ENCODE measurements at places on chromosomes 3 and 15.

DNA sequence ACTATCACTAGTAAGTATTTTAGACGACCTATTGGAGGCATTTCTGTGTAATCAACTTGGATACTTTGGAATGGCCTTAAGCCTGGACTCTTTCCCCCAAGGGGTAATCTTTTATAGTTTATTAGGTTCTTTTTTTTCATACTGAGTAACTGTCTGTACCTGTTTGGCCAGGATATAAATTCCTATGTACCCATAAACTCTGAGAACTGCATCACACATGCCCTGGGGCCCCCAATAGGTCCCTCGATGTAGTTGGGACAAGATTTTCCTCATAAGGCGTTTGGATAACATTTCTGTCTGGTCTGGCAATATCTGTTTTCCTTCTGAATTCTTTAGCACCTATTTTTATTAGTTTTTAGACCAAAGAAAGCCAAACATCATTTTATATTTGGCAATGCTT is 86.4 kb upstream of the WNT7A start:
- DNase-seq = no peak

- DNase-seq = peak; percentile 16
Observed at GRCh38 chr3:196454935-196455334, 22.7 kb upstream of the UBXN7 start.

GRCh38 chr3:101150504-101150903 is 157.3 kb upstream of the ABI3BP start:
- DNase-seq = no peak

- DNase-seq = no peak
Observed at GRCh38 chr15:60795889-60796288, 316.9 kb upstream of the ICE2 start.

GRCh38 chr3:182959474-182960350 is 20.6 kb downstream of the DCUN1D1 start:
- DNase-seq = no peak

DNA sequence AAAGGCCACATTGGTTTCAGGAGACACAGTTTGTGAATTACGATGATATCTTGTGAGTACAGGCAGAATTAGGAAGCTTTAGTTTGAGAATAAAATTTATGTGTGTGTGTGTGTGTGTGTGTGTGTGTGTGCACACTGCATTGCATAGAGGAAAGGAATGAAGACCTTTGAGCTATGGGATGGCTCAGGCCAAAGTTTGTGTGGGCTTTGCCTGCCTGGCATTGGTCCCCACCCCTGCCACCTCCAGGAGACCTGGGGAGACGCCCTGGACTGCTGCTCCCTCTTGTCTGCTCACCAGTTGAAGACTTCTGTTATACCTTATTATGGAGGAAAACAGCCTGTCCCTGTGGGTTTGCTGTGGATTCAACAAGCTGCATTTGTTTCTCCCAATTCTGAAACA is 37.2 kb downstream of the TIGIT start:
- no peak for DNase-seq

- DNase-seq = peak; percentile 47
Observed at GRCh38 chr3:186746008-186746407, 28.8 kb downstream of the KNG1 start.

- no peak for DNase-seq
Observed at GRCh38 chr3:86954747-86955146, 36.2 kb downstream of the VGLL3 start.

DNA sequence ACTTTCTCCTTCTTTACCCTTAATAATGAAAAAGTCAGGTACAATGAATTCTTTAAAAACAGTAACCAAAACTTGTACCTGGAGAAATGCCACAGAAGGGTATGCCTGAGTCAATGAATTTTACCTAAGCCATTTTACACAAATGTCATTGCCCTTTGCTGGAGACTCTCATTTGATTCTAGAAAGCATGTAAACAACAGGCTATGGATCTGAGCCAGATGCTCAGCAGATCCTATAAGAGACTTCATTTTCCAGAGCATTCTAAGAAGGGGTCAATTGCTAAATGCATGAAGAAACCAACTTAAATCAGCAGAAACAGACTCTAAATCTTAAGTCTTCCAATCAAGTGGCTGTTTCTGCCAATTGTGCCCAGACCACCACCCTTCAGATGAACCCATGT is 83.8 kb upstream of the GALNT15 start:
- no peak for DNase-seq

- peak; percentile 44 for DNase-seq
Observed at GRCh38 chr3:149585401-149585726, 72.5 kb downstream of the WWTR1 start.

DNA sequence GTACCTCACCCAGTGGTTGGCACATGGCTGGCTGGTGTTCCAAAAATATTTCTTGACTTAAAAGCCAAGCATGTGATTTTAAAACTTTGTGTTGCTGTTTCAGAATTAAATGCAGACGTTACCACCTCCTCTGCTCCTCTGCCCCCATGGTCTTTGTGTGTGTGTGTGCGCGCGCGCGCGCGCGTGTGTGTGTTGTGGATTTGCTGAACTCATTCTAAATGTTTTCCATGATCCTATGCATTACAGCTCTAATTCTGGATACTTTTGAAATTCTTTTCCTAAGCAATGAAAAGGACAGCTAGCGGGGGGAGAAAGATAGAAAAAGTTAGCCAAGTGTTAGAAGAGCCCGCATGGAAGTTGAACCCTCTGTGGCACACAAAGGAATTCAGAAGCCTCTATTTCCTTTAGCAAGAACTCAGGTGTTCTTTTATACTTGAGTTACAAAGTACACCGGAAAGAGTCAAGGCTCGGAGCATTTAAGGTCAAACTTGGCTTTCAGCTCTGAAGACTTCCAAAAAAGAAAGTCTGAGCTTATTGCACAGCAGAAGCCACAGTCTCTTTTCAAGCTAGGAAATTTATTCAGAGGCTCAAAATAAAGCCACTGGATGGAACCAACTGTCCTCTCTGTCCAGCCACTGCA is 350.5 kb upstream of the TBL1XR1 start:
- DNase-seq = no peak

DNA sequence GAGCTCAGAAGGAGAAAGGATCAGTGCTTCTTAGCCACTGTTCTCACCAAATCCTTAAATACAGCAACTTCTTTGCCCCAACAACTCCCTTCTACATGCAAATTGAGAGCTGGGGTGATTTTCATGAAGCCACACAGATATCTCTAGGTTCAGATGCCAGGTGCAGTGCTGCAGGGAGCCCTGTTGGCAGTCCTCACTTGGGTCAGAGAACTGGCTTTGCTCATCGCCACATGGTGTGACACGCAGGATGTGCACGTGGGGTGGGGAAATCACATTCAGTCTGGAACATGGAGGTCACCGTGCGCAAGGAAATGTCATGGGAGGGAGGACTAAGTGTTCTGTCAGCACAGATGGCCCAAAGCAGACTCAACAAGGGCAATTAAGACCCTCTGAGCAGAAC is 103.8 kb downstream of the WDR76 start:
- DNase-seq = no peak

- no peak for DNase-seq
Observed at GRCh38 chr3:63202529-63202928, 75.6 kb upstream of the SYNPR start.

DNA sequence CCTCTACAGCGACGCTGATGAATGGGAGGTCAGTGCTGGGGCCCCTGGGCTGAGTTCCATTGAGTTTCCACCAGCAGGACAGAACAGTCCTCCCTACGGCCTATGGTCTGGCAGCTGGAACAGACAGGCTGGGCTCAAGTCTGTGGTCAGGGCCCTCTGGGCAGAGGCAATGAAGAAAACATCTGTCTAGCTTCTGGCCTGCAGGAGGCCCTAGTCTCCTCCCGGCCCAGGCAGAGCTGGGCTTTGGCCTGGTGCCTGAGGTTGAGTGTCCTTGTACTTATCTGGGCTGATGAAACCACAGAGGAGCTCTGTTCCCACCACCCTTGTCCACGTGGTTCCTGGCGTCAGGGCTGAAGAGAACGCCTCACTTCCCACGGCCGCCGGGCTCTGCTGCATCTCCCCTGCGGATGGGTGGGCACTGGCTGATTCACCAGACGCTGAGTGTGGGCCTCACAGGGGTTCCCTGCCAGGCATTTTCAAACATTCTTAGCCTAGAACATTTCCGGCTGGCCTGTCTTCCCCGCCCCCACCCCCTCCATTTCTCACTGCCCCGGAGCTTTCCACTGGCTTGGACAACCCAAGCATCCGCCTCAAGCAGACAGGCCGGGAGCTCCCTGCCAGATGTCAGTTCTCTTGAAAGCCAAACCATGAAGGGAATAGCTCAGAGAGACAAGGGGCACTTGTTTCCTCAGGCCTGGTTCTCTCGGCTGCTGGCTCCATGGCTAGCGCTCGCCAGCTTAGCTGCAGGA is 20.3 kb downstream of the PPCDC start:
- no peak for DNase-seq

DNA sequence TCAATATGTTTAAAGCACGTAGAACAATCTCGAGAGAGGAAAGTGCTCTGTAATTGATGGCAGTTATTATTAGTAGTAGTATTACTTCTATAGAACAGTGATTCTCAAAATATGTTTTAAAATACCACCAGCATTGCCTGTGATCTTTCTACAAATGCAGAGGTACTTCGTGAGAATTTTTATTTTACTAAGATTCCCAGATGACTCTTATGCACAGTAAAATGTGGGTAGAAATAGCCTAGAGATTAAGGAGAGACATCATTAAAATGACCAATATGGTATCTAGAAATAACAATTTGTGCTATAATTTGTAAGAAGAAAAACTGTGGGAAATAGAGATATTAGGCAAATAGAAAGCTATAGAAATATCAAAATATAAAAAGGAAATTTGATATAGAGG is 157.9 kb downstream of the SUCNR1 start:
- DNase-seq = no peak

DNA sequence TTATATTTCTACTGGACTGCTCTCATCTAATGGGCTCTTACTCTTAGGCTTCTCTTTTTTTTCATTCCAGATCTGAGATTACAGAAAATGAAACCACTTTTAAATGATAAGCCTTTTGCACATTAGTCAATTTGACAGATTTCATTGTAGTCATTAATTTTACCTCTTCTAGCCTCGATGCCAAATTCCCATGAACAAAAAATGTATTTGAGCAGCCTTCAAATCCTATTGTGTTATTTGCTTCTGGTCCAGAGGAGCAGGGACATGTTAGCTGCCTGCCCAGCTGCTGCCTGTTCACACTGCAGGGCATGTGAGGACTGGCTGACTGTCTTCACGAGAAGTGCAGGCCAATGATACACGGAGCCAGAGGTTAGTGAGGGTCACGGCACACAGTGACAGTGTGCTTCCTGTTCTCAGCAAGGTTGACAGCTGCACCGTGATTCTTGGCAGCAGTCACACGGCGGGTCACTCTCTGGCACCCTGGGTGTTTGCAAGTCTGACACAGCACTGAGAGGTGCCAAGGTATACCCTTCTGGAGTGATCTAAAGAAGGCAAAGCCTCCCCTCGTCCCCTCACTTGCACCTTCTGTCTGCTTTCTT is 40.8 kb downstream of the KAT2B start:
- no peak for DNase-seq

DNA sequence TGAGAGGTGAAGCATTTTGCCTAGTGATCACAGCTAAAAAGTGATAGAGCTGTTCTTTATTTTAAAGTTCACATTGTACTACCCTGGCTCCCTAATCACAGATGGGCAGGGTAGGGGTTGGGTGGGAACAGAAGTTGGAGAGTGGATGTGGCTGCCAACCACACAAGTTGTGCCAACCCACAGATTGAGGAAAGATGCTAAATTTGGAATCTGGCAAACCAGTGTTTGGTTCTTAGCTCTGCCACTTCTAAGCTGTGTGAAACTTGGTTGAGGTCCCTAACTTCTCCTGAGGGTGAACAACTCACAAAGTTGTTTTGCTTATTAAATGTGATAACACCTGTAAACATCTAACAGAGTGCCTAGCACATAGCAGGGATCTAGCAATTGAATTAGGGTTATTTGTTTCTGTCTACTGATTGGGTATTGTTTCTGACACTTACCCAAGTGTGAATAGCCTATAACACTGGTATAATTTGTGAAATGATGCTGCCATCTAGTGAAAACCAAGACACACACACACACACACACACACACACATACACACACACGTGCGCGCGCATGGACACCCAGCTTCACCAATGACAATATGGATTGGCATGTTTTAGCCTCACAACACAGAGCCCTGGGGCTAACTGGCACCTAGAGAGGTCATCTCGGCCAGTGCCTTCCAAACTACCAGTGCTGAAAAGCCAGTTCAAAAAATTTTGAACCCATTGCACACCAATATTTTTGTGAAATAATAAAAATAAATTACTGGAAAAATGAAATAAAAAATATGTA is 25.3 kb downstream of the ADGRG7 start:
- peak; percentile 52 for DNase-seq

GRCh38 chr3:4642611-4643010 is 149.5 kb downstream of the ITPR1 start:
- no peak for DNase-seq

- no peak for DNase-seq
Observed at GRCh38 chr15:40593165-40593564, 884 bp upstream of the KNL1 start.

DNA sequence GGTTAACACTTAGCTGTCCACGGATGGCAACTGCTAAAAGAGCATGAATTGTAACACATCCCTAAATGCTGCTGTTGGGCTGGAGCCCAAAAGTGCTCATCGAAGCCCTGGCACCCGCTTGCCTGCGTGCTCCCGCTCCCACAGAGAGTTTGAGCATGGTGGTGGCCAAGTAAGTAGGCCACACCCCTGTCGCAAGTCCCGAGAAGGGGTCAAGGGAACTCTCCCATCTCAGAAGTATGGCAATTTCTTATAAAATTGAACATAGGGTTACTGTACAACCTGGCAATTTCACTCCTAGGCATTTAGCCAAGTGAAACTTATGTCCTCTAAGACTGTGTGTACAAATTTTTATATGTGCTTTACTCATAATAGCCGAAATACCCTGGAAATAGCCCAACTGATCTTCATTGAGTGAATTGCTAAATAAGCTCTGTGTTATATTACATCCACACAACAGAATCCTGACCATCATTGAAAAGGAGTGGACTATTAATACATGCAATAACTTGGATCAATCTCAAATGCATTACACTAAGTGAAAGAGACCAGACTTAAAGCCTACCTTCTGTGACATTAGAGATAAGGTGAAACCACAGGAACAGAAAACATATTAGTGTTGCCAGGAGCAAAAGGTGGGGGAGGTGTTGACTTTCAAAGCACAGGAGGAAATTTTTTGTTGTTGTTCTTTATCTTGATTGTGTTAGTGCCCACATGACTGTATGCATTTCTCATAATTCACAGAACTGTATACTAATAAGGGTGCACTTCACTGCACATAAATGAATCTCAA is 1.5 kb upstream of the GCSAM start:
- DNase-seq = no peak

- peak; percentile 61 for DNase-seq
Observed at GRCh38 chr3:16888785-16889607, 4.2 kb downstream of the PLCL2 start.

DNA sequence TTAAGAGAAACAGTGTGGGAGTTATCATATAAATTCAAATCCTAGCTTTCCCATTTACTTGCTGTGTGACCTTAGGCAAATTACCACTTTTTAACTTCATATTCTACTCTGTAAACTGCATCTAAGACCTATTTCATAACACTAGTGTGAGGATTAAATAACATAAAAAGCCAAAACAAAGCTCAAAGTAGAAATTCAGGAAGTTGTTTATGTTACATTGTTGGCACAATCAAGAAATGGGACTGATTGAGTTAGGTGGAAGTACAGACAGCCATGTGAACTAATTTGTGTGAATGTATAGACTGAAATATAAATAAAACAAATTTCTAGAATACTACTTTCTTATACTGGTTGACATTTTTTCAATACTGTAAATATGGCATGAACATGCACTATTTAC is 131.7 kb downstream of the STAG1 start:
- no peak for DNase-seq

Data from ACHN (cell line).